A549 treated with GW870086 at 1 μM for 4 hours (cell line): ENCODE measurements at places on chromosomes 6 and 20. TPM values are rescaled to one million over a fixed set of nuclear protein-coding genes. Genes with fewer than 3 reads are reported as not detected.

The CRYBG1 gene
- total RNA-seq = 0.55 to 0.93 TPM (median 0.71 TPM) in 5 replicates

The CD24 gene
- total RNA-seq = 209 to 347 TPM (median 299 TPM) in 5 replicates

The KCNS1 gene
- total RNA-seq = not detected in 5 replicates

The BMP2 gene
- 0.31 to 0.46 TPM (median 0.38 TPM) in 5 replicates for total RNA-seq

The GPR6 gene
- not detected in 5 replicates for total RNA-seq

The KIAA1755 gene
- total RNA-seq = 0.13 to 0.18 TPM (median 0.14 TPM) in 4 of 5 replicates, not detected in the other
